ENCODE measurements at places on chromosomes 1 and 21. TPM values are rescaled to one million over a fixed set of nuclear protein-coding genes. Genes with fewer than 3 reads are reported as not detected.
A peak's percentile ranks its signal among the peaks of the same experiment; 100 is the strongest.

GRCh38 chr1:231921646-231922345 lies 295.2 kb downstream of the DISC1 start:
- DNase-seq, result no peak

DNA sequence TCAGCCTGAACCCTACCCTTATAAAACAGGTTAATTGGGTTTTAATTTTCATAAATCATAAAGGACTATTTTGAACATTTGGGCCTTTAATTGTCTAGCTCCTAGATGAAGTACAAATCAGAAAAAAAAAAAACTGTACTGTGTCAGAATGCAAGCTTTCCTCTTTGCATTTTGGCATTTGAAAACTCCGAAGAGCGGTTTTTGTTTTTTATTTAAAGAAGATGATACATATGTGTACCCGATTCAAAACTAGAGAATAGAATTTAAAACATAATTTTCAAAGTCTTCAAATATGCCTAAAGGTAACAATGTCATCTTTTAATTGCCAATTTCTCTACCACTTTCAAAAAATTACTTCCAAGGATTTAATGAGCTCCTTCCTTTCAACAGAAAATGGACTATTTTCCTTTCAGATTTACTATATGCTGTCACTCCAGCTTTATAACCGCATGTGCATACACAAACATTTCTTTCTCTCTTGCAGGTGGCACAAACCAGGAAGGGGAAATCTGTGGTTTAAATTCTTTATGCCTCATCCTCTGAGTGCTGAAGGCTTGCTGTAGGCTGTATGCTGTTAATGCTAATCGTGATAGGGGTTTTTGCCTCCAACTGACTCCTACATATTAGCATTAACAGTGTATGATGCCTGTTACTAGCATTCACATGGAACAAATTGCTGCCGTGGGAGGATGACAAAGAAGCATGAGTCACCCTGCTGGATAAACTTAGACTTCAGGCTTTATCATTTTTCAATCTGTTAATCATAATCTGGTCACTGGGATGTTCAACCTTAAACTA lies 33.7 kb downstream of the MRPL39 start:
- peak; percentile 98 for DNase-seq

- DNase-seq, result no peak
Measured at GRCh38 chr21:42351626-42352440, 1.0 kb upstream of the TFF2 start.

DNA sequence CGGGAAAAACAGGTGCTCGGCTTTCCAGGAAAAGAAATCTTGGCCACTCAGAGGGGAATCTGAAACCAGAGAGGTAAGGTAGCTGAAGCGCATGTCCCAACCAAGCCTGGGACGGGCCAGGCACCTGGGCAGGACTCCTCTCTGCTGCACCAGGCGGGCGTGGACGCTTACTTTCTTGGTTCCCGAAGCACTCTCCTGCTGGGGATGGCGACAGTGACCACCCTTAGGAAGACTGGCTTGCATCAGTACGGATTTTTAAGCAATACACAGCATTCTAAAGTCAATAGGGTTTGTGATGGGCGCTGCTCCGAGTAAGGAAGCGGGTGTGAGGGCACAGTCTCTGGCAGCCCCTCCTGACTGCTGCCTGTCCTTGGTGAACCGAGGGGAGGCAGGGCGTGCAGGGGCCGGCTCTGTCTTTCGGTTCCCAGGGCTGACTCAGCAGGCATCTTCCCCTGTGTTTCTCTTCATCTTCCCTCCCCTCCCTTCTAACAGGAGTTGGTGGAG lies 74.9 kb upstream of the ANGPTL1 start:
- DNase-seq, result peak; percentile 78

- DNase-seq, result no peak
Measured at GRCh38 chr1:103254691-103255090, 146.4 kb upstream of the COL11A1 start.

- DNase-seq, result no peak
Measured at GRCh38 chr1:62285440-62285839, 33.8 kb downstream of the KANK4 start.

GRCh38 chr1:210739627-210740026 lies 394.3 kb downstream of the KCNH1 start:
- peak; percentile 8 for DNase-seq

The MYOG gene
- polyA plus RNA-seq, result not detected

The CR1L gene
- polyA plus RNA-seq, result not detected

The NFASC gene
- 46.3 TPM for polyA plus RNA-seq

The PRR9 gene
- 0.30 TPM for polyA plus RNA-seq

The KIF17 gene
- polyA plus RNA-seq, result 0.10 TPM

Data from GM23248 (cell line).